AG20443 (cell line): ENCODE measurements at places on chromosomes 4 and X.
A peak's percentile ranks its signal among the peaks of the same experiment; 100 is the strongest.

GRCh38 chr4:179307297-179308136 lies 1865.3 kb upstream of the AGA start:
- DNase-seq = peak; percentile 18

- no peak for DNase-seq
Observed at GRCh38 chr4:150561143-150561737, 20.7 kb upstream of the MAB21L2 start.

- no peak for DNase-seq
Observed at GRCh38 chr4:94911106-94911505, 153.4 kb downstream of the BMPR1B start.

- DNase-seq = no peak
Observed at GRCh38 chr4:83323136-83323535, 11.5 kb downstream of the HPSE start.

GRCh38 chr4:2954358-2955185 lies 8.6 kb downstream of the NOP14 start:
- DNase-seq = no peak

GRCh38 chr4:142556570-142557238 lies 289.4 kb downstream of the INPP4B start:
- no peak for DNase-seq

GRCh38 chr4:7960790-7961655 lies 21.4 kb upstream of the AFAP1 start:
- peak; percentile 90 for DNase-seq

DNA sequence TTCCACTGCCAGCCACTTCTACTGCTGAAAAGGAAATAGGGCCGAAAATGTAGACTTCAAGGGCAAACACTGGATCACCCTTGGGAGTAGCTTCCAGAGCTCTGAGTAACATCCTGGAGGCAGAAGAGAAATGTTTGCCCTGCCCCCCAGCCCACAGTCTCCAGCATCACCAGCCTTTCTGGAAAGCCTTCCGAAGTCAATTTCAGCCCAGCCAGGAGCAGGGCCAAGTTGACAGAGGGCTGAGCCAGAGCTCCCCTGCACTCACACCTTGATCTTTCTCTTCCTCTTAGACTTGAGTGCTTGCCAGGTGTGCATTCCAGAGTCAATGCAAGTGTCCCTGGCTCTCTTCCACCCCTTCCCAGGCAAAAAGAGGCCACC lies 35.2 kb downstream of the SLC25A5 start:
- peak; percentile 87 for DNase-seq

DNA sequence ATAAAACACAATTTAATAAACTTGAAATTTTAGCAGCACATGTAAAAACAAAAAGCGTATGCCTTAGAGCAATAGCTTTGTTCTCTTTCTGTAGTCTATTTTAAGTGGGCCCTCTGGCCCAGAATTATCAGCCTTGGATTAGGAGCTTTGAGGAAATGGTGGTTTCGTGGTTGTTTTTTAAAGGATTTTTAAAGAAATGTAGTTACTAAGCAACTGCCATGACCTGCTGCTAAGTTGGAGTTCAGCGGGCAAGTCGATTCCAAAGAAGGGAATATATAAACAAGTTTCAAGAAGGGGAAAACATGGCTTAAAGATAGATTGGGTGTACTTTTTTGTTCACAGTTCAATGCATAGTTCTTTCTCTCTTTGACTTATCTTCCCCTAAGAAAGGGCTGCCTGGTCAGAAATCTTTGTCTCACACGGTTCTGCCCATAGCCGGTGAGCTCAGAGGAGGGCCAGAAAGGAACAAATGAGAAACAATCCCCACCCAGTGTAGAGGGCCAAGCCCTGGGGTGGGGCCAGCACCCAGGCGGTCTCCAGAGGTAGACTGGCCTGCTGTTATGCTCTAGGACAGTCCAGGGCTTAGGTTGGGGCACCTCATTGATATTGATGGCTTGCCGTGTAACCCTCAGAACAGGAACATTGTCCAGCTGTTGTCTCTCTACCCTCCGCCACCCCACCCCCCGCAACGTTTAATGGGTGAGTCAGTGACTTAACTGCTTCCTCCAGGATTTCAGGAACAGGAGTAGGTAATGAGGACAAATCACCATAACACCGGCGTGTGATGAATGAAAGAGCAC lies 32.5 kb downstream of the DLG3 start:
- DNase-seq = no peak

GRCh38 chr4:152613841-152614721 lies 65.7 kb downstream of the TMEM154 start:
- DNase-seq = no peak

- peak; percentile 37 for DNase-seq
Observed at GRCh38 chrX:12610079-12610478, 181.1 kb upstream of the PRPS2 start.

DNA sequence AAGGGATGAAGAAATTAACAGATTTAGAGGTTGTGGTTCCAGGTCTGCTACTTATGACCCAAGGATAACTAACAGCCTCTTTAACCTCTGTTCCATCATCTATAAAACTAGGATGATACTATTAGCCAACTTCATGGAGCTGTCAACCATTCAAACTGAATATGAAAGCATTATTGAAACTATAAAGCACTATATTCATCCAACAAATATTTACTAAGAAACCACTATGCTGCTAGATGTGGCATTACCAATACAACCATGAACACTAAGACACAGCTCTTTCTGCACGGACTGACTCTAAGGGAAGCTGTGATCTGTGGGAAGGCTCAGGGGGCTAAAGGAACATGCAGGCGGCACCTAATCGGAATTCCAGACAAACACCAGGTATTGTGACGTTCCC lies 66.0 kb downstream of the APBB2 start:
- DNase-seq = no peak

- no peak for DNase-seq
Observed at GRCh38 chrX:22650691-22651090, 349.1 kb upstream of the DDX53 start.

DNA sequence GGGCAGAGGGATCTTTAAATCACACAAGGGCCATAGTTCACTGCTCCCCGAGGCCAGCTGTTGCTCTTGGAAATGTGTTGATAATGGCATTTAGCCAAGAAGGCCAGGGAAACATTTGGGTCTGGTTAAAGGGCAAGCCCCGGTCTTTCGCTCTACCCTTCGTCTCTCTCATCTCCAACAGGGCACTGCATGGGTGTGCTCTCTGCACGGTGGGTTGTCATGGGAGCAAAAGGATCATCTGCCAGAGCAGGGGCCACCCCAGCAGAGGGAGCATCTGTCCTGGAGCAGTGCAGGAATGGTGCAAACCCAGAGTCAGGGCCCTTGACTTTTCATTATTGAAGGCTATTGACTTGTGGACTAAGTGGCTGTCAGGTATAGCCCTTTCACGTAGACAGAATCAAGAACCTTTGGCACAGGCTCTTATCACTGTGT lies 22.7 kb upstream of the PGRMC2 start:
- peak; percentile 13 for DNase-seq

GRCh38 chrX:85052636-85053343 lies 49.1 kb downstream of the APOOL start:
- DNase-seq = peak; percentile 9

GRCh38 chr4:17252131-17252530 lies 259.8 kb downstream of the QDPR start:
- DNase-seq = no peak

GRCh38 chr4:25813448-25814106 lies 49.2 kb downstream of the SEL1L3 start:
- DNase-seq = peak; percentile 77

GRCh38 chr4:185764876-185765275 lies 47.1 kb downstream of the SORBS2 start:
- DNase-seq = no peak

DNA sequence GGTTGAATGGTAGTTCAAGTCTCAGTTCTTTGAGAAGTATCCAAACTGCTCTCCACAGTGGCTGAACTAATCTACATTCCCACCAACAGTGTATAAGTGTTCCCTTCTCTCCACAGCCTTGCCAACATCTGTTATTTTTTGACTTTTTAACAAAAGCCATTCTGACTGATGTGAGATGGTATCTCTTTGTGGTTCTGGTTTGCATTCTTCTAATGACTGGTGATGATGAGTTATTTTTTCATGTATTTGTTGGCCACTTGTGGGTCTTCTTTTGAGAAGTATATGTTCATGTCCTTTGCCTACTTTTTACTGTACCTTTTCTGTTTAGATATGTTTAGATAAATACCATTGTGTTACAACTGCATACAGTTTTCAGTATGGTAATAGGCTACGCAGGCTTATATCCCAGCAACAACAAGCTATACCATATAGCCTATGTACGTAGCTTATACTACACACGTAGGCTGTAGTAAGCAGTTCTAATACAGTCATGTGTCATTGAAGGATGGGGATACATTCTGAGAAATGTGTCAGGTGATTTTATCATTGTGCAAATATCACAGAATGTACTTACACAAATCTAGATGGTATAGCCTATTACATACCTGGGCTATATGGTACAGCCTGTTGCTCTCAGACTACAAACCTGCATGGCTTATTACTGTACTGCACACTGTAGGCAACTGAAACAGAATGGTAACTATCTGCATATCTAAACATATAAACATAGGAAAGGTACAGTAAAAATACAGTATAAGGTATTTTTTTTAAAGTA lies 28.1 kb downstream of the KLHL8 start:
- no peak for DNase-seq

DNA sequence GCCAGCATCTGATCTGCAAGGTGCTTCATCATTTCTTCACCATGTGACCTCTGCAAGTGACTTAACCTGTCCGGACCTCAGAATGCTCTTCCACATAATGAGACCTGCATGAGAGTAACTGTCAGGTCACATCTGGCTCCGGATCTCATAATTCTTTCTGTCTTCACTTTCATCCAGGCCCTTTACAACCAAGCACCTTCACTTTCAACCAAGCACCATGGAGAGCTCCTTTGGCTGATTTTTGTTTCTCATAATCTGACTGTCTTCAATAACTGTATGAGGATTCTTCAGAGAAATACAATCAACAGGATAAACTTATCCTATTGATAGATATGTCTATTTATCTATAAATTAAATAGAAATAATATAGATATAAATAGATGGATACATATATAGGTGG lies 148.1 kb downstream of the VCX3A start:
- DNase-seq = no peak

GRCh38 chr4:3043282-3044020 lies 30.9 kb downstream of the HTT-AS start:
- DNase-seq = no peak

DNA sequence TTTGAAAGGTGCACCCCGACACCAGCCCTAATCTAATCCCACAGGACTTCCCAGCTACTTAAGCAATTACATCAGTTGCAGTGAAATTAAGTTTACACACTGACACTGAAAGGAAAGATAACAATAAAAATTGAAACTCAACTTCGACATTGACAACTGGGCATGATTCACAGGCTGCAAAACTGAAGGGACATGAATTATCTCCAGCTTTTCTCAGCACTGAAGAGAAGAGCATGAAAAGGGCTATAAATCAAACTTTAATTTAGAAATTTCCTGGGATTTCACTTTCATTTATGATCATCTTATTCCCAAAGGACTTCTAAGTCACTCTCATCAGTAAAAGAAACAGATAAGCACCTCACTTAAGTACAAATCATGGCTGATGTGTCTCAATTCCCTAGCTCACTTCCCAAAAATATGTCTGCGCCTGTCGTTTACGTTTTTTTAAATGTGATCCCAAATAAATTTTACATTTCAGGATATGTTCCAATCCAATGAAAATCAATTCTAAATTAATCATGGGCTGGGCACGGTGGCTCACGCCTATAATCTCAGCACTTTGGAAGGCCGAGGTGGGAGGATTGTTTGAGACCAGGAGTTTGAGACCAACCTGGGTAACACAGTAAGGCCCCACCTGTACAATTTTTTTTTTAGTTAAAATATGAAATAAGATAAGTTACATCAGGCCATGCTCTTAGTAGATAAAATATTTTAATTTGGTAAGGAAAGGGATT lies 134.4 kb upstream of the TBL1X start:
- DNase-seq = no peak

DNA sequence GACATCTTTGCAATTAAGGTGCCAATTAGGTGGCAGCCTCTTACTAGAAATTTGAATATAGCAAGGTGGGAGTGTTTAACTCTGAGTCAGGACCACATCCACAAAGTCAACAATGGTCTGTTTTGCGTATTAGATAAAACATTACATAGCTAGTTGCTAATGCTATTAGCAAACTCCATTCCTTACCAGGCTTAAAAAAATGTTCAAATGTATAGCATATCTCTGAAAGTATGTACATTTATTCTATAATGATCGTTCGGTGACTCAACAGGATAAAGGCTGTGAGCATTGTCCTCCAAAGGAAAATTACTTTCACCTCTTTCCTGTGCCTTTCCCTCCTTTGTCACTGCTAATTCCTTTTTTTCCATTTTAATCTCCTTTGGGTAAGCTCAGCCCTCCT lies 74.5 kb downstream of the SYTL5 start:
- DNase-seq = no peak

- no peak for DNase-seq
Observed at GRCh38 chr4:66602622-66603021, 932.3 kb upstream of the EPHA5 start.
